ENCODE measurements at places on chromosomes 16 and 17. TPM values are rescaled to one million over a fixed set of nuclear protein-coding genes. Genes with fewer than 3 reads are reported as not detected.

DNA sequence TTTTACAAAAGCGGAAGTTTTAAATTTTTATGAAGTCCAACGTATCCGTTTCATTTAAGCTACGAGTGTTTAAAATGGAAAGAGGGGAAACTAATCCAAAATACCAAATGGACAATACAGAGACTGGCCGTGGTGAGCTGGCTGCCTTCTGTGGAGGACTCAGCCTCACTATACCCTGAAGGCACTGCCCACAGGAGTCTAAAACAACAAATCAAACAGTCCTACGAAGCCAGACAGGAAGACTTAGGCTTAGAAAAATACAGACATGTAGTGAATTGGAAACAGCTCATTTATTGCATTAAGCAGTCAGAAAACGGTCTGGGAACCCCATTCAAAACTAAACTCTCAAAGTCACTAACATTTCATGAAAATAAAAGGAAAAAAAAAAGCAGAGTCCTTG, 75.1 kb downstream of the CYTH1 start:
- DNase-seq: no peak

GRCh38 chr17:77735566-77736198, 222.8 kb upstream of the TNRC6C start:
- no peak for DNase-seq

DNA sequence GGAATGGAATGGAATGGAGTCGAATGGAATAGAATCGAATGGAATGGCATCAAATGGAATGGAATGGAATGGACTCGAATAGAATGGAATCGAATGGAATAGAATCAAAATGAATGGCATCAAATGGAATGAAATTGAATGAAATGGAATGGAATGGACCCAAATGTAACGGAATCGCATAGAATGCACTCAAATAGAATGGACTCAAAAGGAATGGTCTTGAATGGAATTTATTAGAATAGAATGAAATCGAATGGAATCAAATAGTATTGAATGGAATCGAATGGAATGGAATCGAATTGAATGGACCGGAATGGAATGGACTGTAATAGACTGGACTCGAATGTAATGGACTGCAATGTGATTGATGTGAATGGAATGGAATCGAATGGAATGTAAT, 501.4 kb upstream of the WSB1 start:
- no peak for DNase-seq

GRCh38 chr17:51914577-51914976, 243.9 kb downstream of the CA10 start:
- DNase-seq: no peak

DNA sequence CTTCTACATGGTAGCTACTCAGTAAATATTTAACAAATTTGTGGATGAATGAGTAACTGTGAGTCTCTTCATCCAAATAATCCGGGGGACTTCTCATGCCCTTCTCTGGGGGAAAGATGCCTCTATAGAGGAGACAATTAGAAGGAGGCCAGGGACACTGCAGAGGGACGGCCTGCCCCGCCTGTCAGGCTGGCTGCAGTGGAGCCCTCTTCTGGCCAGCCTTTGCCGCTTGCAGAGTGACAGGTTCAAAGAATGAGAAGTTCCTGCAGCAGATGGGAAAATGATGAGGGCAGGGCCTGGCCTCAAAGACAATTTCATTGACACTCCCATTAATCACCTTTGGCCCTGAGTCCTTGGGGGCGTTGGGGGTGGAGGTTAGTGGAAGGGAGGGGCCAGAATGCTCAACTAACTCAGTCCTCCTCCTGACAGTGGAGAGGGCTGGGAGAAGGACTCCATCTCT, 339.0 kb downstream of the MAF start:
- DNase-seq: no peak

DNA sequence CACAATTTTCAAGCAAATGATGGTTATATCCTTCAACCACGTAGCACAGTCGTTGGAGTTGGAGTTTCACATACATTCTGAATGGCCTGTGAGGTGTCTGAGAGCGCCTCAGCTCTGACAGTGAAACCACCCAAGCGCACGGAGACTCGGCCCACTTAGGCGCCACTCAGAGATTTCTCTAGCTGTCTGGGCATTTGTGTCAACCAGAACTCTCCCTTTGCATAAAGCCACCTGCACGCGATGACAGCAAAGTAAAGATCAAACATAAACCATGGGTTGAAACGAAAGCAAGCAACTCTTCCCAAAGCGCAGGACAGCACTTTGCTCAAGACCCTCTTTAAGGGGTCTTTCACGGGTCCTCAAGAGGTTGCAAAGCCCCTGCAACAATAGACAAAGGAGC, 533 bp downstream of the SLC6A4 start:
- DNase-seq: peak; percentile 12

GRCh38 chr17:41065829-41066624, at the start of gene KRTAP2-4:
Gene KRTAP2-4 (minus strand): TSS chr17:41065879. CDS start chr17:41065845, 34 bp downstream.
- DNase-seq: no peak

DNA sequence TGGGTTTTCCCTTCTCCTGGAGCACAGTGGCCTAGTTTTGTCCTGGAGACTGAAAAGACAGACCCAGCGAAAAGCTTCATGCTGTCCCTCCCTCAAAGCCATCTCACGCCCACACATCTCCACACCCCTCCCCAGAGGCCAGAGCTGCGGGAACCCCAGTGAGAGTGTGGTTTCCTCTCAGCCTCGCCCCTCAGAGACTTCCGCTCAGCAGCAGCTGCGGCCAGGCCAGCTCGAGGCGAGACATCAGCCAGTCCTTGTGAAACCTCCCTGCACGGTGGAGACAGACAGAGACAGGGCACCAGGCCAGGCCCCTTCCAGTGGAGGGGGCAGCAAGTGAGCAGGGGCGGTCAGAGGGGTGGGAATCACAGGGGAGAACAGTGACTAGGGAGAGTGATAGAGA, 77.0 kb upstream of the TNRC6C start:
- peak; percentile 86 for DNase-seq

DNA sequence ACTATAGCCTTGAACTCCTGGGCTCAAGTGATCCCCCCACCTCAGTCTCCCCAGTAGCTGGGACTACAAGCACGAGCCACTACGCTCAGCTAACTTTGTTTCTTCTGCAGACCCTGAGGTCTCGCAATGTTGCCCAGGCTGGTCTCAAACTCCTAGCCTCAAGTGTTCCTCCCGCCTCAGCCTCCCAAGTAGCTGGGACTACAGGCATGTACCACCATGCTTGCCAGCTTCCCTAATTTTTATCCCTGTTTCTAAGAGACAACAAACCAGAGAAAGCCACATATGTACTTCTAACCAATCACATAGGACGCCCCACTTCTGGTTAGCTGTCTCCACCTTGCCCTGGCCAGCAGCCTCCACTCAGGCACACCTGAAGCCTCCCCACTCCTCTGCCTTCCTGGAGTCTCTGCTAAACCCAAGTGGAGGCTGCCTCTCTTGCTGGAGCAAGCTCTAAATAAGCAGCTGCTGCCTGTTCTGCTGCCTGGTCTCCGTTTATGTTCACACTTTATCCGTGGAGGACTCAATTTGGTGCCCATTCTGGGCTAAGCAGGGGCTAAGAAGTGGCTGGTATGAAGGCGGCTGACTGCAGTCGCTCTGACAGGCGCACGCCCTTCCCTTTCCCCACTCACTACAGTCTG, 24.7 kb downstream of the NSMCE1 start:
- DNase-seq: no peak

DNA sequence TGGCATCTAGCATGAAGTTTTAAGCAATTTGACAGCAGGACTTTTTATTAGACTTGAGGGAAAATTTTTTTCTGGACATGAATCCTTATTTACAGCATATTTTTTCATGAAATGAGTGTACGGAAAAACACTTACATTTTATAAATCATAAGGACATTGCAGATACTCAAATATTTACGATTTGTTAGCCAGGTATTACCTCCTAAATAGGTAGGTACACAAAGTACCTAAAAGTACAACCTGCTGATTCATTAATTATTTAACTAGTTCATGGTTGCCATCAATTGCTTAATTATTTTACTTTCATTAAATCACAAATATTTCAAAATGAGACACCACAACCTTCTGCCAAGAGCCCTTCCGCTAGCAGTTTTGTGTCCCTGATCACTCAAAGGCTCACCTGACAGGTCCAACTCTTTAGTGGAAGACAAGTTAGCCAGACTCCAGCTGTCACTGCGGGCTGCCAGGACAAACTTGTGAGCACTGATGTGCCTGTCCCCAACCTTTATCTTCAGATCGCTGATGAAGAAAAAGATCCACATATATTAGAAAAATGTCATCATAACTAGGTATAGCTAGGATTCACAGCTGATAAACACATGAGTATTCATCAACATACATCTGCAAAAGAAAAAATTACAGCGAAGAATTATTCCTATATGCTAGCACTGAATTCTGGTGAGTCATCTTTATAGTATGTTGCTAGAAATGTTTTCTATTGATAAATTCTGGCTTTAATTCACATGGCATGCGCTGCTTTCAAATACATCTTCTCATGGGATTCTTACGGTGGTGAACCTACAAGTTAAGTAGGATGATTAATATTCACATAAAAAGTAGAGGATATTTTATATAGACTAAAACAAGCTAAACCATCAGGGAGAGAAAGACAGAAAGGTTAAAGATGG, 28.2 kb downstream of the ANKFY1 start:
- no peak for DNase-seq

GRCh38 chr17:63440127-63440769, 5.9 kb downstream of the CYB561 start:
- peak; percentile 42 for DNase-seq

DNA sequence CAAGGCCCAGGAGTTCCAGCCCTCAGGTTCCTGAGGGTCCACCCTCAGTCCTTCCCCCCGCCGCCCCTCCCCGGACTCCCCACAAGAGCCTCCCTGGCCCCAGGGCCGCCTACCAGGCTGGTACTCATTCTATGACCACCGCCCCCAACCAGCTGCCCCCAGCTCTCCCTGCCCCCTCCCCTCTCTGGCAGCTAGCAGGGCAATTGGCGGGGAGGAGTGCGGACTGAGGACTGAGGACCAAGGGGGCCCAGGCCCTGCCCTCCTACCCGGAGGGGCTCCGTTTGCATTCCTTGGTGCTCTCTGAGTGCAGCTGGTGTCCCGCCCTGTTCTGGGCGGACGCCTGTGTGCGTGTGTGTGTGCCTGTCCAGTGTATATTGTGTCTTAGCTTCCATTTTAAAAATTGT, 19.1 kb downstream of the UNC13D start:
- DNase-seq: no peak

GRCh38 chr17:2985318-2985717, 78.1 kb downstream of the OR1D5 start:
- no peak for DNase-seq

- no peak for DNase-seq
These were observed 16.0 kb upstream of the STH start for GRCh38 chr17:45982791-45983613.

DNA sequence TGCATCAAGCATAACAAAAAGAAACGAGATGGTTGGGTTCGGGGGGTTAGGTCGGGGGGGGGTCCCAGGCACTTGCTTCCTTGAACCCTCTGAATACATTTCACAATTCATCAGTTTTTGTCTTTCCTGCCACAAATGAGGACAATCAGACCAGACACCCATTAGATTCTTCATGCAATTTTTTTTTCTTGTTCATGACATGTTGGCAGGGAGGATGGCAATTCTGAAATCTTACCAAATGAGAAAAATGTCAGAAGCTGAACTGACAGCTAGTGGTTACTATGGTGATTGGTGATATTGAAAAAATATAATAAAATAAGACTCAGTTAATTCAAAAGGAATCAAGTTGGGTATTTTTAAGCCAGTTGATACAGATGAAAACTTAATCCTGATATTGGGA, 419.5 kb upstream of the PSMD7 start:
- no peak for DNase-seq

KRT36 gene
- not detected for total RNA-seq

PYY gene
- not detected for total RNA-seq

SLC5A10 gene
- total RNA-seq: not detected

FAM20A gene
- not detected for total RNA-seq

KRTAP4-9 gene
- not detected for total RNA-seq

CIITA gene
- 24.6 TPM for total RNA-seq

All from activated CD4-positive, alpha-beta T cell treated with anti-CD3 and anti-CD28 coated beads, Interleukin-2, amount 10 ng/mL, durations not matched to agents 7 days and 5 days (primary cell).